ENCODE measurements at places on chromosomes 4 and X.

- no peak for DNase-seq
These were observed 7.3 kb downstream of the FGA start for GRCh38 chr4:154583230-154583629.

DNA sequence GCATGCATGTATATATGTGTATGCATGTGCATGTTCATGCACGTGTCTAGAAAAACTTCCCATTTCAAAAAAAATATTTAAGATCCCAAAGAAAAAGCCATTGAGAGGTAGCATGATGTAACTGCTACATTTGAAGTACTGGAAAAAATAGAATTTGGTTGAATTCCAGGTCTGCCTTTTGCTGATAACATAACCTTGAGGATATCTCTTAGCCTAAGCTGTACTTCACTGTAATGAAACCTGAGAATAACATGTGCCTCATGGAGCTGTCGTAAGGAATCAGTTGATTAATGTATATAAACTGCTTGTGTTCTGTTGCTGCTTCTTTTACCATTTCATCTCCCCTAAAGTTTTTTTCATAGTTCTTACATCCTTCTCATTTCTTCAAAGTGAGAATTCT lies 351.8 kb downstream of the GRIA2 start:
- DNase-seq = no peak

DNA sequence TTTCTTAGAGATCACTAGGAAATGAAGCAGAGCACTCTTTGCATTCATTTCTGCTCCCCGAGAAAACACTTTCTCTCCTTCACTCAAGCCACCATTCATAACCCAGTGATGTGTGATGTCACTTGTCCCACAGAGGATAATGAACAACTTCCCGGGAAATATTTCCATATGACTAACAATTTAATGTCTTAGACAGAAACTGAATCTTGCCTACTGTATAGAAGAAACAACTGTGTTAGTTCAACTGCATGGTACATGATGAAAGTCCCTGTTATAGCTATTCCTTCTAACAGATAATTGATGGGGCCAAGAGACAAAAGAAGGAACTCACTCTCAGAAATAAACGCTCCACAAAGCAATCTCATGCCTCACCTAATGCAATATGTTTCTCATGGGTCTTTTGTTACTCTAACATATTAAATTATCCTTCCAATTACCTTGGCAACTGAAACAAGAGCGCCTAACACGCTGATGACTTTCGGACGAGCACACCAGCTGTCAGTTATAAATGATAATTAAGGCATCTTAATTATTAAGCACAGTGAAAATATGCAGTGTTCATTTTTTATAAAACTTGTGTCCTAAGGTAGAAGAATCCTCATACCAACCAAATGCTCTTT lies 113.7 kb upstream of the TLR3 start:
- DNase-seq = no peak

GRCh38 chrX:33132569-33132968 lies 78.8 kb downstream of the DMD start:
- DNase-seq = no peak

- no peak for DNase-seq
These were observed 5.7 kb downstream of the PLP2 start for GRCh38 chrX:49177338-49177833.

- peak; percentile 49 for DNase-seq
These were observed 103.4 kb upstream of the PAK3 start for GRCh38 chrX:110992611-110993010.

DNA sequence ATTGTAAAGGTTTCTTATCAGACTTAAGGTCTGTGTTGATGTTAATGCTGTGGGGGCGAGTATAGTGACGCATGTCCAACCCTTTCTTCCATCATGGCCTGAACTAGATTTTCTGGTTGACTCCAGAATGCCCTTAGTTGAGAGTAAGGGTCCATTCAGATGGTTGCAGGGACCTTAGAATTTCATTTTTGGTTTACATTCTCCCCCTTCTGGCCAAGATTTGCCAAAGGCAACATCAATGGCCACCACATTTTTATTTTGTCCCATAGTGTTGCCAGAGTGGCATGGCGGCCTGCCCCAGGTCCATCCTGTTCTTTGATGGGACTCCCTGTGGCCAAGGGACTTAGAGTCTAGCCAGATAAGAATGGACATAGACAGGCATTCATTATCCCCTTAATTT lies 368.5 kb downstream of the GPM6A start:
- no peak for DNase-seq

DNA sequence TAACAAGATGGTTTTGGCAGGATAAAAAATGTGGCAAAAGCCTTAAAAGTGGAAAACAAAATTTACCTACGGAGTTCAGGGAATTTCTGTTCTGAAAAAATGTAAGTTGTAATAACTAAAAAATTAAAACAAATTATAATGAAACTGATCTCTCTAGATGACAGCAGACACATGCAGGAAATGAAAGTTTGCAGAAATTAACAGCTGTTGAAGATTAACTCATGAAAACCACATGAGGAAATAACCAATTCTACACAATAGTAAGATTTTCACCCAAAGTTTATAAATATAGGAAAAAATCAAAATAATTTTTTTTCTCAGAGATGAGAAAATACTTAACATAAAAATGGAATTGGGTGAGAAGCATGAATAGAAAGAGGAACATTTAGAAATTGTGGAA lies 47.5 kb upstream of the UGT2B15 start:
- DNase-seq = no peak

DNA sequence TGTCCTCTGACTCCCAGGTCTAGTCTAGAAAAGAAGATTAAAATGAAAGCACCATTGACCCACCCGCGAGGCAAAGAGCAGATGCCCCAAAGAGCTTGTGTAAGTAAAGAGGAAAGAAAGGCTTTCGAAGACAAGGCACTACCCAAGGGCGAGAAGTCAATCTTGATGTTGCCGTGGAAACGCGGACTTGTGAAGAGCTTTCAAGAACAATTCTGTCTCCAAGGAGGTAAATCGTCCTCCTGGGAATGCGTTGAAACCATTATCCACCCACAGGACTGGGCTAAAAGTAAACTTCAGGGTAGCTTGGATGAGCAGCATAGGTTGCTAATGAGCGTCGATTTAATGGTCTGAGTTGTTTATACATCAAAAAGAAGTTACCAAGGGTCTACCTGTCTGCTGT lies 189.3 kb downstream of the DHRSX start:
- no peak for DNase-seq

GRCh38 chrX:48492293-48492910 lies 16.4 kb upstream of the PORCN start:
- DNase-seq = peak; percentile 30

GRCh38 chr4:141388481-141388880 lies 167.8 kb downstream of the ZNF330 start:
- peak; percentile 80 for DNase-seq

DNA sequence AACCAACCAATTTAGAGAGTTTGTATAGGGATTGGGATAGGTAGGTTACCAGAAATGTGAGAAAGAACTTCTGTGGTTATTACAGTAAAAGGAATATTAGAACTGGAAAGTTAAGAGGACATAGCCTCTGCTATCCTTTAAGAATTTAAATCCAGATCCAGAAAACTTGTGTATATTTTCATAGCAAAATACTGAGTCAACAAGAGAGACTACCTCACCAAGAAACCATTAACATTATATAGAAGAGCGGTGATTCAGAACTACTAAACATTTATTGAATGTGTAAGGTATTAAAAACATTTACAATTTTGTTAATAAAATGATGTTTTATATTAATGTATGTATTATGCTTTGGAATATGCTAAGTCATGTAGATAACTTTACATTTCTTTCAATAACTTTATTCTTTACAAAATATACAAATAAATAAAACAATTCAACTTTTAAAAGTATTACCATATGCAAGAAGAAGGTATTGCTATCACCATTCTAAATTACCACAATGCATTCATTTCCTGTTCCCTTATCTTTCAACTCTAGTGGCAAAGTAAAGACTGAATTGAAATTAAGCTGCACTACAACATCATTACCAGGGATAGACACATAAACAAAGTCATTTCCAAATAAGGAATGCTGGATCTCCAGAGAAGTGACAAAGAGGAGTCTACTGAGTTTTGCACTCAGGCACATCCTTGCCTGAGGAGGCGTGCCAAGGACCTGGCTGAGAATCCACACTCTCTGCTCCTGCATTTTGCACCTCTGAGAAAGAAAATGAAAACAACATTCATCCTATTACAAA lies 6.1 kb upstream of the BDH2 start:
- no peak for DNase-seq

DNA sequence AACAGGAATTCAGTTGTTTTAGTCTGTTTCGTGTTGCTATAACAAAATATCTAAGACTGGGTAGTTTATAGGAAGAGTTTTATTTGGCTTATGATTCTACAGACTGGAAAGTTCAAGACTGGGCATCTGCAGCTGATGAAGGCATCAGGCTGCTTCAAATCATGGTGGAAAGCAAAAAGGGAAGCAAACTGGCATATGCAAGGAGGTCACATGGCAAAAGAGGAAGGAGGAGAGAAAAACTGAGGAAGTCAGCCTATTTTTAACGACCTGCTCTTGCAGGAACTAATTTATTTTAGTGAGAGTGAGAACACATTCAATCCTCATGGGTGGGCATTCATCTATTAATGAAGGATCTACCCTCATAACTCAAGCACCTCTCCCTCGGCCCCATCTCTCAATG lies 363.1 kb upstream of the HS3ST1 start:
- DNase-seq = no peak

DNA sequence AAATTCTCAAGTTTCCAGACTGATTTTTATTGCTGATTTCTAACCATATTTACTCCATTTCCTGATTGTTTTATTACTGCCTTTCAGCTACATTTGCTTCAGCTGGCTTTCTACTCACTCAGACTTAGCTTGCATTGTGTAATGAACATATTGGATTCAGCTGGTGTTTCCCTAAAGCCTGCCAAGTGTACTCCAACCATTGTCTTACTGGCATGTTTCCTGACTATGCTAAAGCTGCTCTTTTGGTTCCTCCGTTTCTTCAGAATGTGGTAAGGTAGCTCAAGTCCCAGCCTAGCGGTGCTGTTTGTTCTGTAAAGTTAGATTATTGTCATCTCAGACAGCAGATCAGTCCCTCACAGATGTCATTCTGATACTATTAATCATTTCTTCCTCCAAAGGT lies 53.1 kb upstream of the GLRA2 start:
- DNase-seq = peak; percentile 38

DNA sequence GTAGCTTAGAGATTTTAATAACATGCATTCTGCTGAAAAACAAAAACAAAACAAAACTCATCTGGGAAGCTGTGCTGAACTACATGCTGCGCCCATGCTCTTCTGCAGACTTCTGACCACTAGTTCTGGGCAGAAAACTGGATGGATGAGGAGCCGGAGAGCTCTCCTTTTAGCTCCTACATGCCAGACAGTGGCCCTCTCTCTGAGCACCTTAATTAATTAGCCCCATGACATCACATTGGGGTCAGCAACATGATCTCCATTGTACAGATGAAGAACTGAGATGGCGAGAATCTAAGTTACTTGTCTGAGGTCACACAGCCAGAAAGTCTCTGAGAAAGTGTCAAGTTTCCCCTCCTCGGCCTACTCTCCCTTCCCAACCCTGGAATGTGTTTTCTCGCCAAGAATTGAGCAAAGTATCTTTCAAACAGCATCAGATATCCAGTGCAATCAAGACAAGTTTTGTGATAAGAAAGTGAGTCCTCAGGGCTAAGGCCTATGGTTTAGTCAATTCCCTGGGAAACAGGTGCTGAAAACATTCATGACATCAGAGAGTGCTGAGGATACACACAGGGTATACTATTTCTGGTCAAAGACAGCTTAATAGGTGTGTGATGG lies 21.6 kb downstream of the SCD5 start:
- no peak for DNase-seq

GRCh38 chr4:150475763-150476162 lies 106.2 kb upstream of the MAB21L2 start:
- DNase-seq = no peak

- no peak for DNase-seq
These were observed 979.6 kb upstream of the POU3F4 start for GRCh38 chrX:82528525-82528924.

DNA sequence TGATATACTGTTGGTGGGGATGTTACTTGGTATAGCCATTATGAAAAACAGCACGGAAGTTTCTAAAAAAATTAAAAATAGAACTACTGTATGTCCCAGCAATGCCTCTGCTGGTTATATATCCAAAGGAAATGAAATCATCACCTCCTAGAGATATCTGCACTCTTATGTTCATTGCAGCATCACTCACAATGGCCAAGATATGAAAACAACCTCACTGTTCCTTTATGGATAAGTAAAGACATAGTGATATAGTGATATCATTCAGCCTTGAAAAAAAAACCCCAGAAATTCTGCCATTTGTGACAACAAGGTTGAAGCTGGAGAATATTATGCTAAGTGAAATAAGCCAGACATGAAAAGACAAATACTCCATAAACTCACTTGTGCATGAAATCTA lies 543.8 kb upstream of the SLIT2 start:
- no peak for DNase-seq

Measured in AG08395 (cell line).